ENCODE measurements at places on chromosomes 5 and 9.

GRCh38 chr5:82307451-82307850 lies 29.3 kb upstream of the RPS23 start:
- no peak for DNase-seq

- no peak for DNase-seq
Observed at GRCh38 chr9:126647585-126648411, 34.1 kb downstream of the LMX1B start.

- DNase-seq, result no peak
Observed at GRCh38 chr5:57179262-57180200, 5.7 kb downstream of the GPBP1 start.

GRCh38 chr5:115392611-115393010 lies 96.2 kb upstream of the CCDC112 start:
- DNase-seq, result no peak

DNA sequence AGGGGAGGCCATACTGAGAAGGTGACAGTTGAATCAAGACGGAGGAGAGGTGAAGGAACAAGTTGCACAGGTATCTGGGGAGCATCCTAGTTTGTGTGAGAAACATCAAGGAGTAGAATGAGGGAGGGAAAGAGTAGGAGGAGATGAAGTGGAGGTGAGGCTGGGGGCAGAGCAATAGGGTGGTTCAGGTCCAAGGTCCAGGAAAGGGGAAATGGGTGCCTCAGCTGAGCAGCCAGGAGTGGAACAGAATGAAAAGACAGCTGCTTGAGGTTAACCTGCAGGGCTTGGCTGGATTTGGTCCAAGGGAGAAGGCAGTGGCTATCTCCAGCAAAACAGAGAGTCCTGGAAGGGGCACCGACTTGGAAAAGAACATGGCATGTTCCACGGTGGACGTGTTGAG lies 5.3 kb downstream of the SLC1A1 start:
- DNase-seq, result no peak

DNA sequence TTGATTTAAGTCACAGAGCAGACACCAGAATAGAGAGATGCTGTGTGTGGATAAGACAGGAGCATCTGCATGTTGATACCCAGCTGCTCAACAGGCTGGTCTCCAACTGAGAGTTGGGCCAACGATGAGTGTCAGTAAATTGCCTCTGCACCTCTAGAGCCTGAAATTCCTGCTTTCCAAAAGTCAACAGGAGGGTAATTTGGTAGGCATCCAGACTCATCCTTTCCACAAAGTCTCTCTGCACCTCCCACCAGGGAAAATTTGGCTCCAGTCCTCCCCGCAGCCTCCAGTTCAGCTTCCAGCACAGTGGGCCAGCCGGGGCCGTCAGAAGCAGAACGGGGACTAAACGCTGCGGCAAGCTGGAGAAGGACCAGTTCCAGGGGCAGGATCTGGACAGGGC lies 136.9 kb downstream of the RFK start:
- DNase-seq, result no peak

GRCh38 chr5:127290019-127290945 lies at the start of gene MEGF10:
TSS of gene MEGF10 (plus strand) at chr5:127290796. CDS start at chr5:127331309, 40,513 bp downstream.
- DNase-seq, result no peak

DNA sequence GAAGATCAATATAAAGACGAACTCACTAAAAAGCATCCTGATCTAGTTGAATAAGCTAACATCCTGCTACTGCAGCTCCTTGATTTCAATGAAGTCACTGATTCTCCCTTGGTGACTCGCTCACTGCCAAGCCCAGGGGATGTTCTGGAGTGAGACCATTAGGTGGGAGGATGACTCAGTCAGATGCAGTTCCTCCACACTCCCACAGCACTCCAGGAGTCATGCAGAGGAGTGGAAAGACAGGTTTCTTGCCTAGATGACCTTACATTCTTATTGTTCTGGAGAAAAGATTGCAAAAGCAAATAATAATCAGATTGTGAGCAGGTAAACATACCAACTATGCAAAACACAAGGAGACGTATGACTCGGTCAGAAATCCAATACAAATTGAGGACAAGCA lies 15.3 kb downstream of the GCNT4 start:
- DNase-seq, result no peak

DNA sequence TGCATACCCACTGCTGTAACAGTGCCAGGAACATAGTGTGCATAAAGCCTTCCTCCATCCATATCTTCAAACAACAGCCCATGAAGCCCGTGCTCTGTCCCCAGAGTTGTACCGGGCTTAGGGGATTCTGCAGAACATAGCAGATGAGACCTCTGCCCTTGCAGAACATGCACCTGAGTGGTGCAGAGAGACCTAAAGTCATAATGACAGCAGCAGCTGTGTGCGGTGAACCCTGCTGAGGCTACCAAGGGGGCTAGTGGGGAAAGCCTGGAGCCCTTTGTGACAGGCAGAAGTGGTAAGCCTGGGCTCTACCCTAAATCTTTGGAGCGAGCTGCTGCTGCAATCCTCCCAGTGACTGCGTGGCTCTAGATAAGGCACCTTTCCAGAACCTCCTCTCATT lies 32.2 kb upstream of the BRD3 start:
- DNase-seq, result no peak

DNA sequence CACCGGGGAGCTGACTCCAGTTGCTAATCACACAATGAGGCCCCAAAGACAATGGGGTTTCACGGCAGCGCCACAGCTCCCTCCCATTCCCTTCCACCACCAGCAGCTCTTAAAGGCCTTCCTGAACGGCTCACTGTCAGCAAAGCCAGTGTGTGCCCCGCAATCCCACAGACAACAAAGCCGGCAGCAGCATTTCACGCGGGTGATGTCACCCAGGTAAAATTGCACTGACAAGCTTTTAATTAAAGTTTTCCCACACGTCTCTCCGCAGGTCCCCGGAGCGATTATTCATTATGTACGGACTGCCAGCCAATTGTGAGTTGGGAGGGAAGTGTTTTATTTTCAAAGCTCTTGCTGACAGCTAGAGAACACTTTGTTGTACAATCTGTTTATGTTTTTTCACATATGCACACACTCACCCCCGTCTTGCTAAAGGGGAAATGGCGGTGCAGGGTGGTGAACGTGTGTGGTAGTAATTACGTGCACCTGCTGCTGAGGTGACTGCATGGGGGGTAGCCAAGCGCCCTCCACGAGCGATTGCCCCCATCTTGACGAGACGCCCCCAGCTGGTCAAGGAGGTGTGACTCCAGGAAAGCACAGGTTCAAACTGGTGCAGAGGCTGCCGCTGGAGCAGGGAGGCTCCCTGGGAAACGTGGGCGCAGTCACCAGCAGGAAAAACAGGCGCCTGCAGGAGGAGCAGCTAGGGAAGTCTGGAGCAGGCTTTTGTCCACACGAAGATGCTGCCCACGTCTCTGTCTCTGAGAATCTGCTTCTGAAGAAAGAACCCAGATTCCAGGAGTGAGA lies 65.0 kb downstream of the IRX2 start:
- no peak for DNase-seq

- no peak for DNase-seq
Observed at GRCh38 chr5:58366461-58366860, 93.4 kb downstream of the PLK2 start.

- no peak for DNase-seq
Observed at GRCh38 chr9:107547303-107547702, 57.7 kb upstream of the KLF4 start.

GRCh38 chr5:173761178-173761513 lies 127.0 kb upstream of the CPEB4 start:
- no peak for DNase-seq

- no peak for DNase-seq
Observed at GRCh38 chr5:156883316-156883875, 33.3 kb downstream of the PPP1R2B start.

DNA sequence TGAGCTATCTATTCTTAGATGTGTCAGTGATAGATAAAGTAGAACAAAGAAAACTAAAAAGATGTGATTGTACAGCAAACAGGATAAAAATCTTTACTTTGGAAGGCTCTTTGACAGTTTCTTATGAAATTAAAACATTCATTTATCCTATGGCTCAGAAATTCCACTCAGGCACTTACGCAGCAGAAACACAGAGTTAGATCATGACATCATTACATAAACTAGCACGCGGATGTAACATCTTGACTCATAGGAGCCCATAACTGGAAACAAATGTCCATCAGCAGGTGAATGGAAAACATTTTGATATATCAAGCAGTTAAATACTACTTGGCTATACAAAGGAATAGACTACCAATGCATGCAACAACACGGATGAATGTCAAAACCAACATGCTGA lies 45.3 kb downstream of the ICE1 start:
- no peak for DNase-seq
